ENCODE measurements at places on chromosomes 13 and 19. TPM values are rescaled to one million over a fixed set of nuclear protein-coding genes. Genes with fewer than 3 reads are reported as not detected.

DNA sequence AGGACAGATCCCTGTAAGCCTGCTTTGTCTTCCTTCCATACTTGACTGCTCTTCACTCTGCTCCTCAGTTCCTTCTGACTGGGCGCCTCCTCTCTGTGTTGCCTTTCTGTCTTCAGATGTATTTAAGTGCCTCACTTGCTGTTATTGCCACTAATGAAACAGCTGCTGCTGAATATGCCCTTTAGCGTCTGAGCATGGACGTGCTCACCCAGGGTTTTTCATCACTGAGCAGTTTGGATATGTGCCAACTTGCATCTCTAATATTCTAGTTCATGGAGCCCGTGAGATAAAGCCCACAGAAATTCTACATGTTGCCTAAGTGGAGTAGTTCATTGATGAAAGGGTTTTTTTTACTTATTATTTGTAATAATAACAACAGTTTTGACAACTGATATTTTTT lies 198.2 kb downstream of the MYO16 start:
- no peak for DNase-seq

DNA sequence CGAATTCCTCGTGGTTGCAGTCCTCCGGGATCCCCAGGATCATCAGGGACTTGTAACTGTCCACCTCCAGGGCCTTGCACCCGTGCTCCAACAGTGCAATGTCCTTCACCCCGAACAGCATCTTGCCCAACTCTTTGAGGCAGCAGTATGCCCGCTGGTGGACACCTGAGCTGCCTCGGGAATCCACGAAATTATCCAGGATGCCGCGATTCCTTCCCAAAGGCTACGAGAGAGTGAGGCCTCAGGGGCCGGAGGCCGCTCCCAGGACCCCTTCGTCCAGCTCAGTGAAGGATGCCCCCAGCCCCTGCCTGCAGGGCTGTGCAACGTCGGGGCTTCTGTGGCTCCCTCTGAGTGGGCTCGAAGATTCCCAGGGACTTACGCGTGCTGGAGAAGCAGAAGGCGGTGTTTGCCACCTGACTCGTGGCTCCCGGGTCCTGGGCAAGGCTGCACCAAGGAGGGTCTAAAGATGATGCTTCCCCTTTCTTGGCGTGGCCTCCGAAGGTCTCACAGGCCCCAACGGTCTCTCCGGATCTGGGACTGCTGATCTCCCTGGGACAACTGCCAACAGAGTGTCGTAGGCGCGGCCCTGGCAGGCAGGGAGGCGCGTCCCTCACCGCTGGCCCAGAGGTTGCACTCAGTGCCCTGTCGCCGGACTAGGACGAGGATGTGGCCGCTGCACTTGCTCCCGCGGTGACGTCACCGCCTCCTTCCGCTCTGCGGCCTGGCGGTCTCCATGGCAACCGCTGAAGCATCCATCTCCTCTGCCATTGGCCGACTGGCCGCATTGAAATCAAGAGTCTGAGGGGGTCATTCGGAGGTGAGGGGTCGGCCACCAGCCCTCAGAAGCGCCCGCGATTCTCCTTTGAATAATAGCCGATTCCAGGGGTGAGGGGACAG lies at the start of gene PNMA8C:
PNMA8C (minus strand) TSS at position 698 of the 897 bp plus-strand sequence; CDS start at position 121, 577 bp downstream.
- DNase-seq = peak; percentile 95

DNA sequence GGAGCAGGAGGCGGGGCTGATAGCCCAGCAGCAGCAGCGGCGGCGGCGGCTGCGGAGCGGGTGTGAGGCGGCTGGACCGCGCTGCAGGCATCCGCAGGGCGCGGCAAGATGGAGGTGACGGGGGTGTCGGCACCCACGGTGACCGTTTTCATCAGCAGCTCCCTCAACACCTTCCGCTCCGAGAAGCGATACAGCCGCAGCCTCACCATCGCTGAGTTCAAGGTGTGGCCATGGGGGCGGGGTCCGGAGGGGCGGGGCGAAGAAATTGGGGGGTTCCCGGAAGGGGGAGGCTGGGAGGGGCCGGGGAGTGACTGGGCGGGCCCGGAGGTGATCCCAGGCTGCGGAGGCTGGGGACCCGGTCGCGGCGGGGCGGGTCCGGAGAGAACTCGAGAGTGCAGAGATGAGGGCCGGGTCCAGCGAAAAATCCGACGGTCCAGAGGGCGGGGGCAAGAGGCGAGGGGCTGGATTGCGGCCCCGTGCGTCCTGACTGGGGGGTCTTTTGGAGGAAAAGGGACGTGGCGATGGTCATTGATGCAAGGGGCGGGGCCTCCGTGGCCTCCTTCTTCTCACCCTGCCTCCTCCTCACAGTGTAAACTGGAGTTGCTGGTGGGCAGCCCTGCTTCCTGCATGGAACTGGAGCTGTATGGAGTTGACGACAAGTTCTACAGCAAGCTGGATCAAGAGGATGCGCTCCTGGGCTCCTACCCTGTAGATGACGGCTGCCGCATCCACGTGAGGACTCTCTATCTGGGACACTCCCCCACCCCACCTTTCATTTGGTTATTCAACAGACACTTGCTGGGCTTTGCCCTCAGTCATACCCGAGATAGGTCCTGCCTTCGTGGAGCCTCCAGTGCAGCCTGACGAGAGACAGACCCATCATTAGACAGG lies at the start of gene TBCB:
TBCB (plus strand) TSS at position 16 of the 891 bp plus-strand sequence; CDS start at position 109, 93 bp downstream.
- peak; percentile 90 for DNase-seq

CD70 gene
- not detected for total RNA-seq

SERP2 gene
- 3.4 TPM for total RNA-seq

GRCh38 chr19:46471116-46471733 lies at the start of gene PNMA8A:
PNMA8A (minus strand) TSS chr19:46471563; CDS start chr19:46471035, 528 bp downstream.
- peak; percentile 92 for DNase-seq

ZNF253 gene
- total RNA-seq = 12.6 TPM

DNA sequence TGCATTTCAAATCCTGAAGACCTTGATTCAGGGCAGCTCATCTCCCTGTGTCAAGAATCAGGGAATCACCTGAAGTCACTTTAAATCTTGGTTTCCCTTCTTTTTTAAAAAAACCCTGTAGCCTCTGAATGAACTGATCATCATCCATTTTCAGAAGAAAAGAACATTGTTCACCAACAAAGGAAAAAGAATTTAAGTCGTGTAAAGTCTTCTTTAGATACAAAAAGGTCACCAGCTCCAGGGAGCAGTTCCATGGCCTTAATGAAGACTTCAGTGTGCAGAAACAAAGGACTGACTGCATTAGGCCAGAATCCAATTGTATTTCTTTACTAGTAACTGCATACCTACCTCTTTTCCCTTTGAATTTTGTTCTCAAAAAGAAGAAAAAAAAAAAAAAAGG lies 245.0 kb downstream of the ABCC4 start:
- DNase-seq = no peak

DNA sequence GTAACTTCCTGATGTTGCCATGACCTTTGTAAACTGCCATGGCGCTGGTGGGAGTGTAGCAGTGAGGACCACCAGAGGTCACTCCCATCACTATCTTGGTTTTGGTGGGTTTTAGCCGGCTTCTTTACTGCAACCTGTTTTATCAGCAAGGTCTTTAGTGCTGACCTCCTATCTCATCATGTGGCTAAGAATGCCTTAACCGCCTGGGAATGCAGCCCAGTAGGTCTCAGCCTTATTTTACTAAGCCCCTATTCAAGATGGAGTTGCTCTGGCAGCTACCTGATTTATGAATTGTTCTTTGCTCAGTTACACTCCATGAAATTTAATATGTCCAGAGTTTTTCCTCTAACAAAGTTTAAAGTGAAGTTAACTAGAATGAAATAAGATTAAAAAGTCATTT lies 4.6 kb upstream of the EPS15L1 start:
- DNase-seq = no peak

DNA sequence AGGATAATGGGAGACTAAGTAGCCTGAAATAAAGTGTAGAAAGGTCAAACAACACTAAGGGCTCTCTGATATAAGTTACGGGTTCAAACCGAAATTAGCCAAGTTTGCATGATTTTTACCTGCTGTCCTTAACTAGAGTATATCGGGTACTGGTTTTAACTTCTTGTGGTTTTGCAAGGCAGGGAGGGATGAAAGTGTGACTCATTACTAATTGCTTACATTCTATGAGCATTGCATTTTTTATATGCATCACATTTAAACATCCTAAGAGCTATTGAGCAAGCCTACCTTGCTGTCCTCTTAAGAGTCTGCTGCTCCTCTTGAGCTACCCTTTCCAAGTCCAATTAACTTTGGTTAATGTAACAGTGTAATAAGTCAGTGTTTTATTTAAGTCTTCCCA lies 415.4 kb downstream of the SLITRK5 start:
- DNase-seq = no peak

DNA sequence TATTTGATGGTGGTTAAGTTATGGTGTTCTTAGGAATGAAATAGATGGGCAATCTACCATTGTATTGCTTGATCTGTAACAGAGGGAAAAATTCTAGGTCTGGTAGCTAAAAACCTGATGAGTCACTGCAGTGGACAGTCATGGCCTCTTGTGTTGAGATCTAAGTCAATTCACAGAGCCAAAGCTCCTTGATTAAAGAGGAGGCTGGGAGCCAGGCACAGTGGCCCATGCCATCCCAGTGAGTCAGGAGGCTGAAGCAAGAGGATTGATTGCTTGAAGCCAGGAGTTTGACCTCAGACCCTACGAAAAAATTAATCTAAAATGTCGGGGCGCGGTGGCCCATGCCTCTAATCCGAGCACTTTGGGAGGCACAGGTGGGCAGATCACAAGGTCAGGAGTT lies 67.1 kb upstream of the KPNA3 start:
- DNase-seq = no peak

DNA sequence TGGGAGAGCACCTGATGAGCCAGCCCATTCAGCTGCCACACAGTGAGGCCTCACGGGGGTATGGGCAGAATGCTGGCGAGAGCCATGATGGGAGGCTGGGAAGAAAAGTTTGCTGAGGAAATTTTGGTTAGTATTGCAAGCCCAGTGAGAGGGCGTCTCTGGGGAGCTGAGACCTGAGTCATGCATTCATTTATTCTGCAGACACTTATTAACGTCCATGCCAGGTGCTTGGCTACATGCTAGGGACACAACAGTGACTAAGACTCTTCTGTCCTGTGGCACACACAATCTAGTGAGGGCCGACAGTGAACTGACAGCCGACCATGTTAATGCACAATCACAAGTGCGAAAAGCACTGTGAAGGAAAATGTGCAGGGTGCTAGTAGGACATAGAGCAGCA lies 27.2 kb downstream of the WDR62 start:
- no peak for DNase-seq

DNA sequence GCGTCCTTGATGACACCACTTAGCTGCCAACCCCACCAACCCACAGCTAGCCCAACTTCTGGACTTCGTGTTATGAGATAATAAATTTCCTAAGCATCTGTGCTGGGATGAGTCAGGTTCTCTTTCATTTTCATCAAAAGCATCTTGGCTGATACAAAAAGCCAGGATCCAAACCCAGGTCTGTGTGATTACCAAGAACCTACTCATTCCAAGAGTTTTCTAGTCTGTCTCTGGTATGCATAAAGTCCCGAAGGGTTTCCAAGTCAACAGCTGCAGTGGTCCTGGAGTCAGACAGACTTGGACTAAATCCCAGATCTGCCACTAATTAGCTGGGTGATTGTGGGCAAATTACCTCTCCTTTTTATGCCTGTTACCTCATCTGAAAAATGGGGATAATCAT lies 55.5 kb upstream of the SERP2 start:
- no peak for DNase-seq

ZSCAN5A gene
- total RNA-seq = 13.8 TPM

ZNF737 gene
- total RNA-seq = 15.4 TPM

LRRC25 gene
- total RNA-seq = 7.7 TPM

DNA sequence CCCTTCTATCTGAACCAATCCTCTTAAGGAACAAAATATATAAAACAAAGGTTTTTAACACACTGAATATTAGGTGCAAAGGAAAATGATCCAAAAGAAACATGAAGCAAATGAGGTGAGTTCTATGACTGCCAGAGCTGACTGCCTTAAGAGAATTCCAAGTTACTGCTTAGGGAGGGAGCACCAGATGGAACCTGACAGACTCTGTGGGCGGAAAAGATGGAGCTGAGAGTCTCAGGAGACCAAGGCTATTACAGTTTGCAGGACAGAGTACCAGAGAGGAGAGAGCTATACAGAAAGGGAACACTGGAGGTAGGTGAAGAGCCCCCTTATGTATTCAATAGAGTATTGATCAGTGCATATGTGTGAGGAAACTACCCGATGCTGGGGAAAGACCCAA lies 87.2 kb downstream of the B3GLCT start:
- no peak for DNase-seq

DNA sequence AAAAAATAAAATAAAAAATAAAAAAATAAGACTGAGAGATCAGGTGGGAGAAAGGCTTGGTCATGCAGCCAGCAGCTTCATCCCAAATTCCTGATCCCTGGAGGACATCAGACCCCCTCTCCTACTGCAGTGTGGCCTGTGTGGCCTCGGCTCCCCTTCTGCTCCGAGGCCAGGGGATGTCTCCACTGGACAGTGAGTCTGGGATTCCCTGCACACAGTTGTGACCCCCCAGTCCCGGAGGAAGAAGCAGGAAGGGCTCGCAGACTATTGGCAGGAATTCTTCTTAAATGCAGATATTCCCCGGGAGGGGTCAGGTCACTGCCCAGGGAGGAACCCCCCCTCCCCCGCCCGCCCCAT lies 41.9 kb downstream of the ZNF627 start:
- DNase-seq = no peak

- DNase-seq = no peak
Measured at GRCh38 chr13:81609335-81609734, 1268.4 kb upstream of the SPRY2 start.

FCHO1 gene
- 6.9 TPM for total RNA-seq

GRCh38 chr19:17725422-17726078 lies 6.3 kb downstream of the MAP1S start:
- DNase-seq = no peak

CEACAM5 gene
- 0.30 TPM for total RNA-seq

DNA sequence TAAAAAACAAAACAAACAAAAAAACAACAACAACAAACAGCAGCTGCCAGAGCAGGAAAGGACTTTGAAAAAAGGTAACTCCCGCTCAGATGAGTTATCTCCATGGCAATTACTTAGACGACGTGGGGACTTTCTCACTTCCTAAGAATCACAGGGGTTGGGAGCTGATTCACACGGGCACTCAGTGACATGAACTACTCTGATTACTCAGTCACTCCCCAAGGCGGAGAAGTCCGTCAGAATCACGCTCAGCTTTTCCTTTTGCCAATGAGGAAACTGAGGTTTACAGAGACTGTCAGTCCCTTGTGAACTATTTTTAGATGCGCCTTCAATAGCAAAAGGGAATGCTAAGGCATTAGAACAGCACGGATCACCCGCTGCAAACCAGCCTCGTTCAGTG lies 32.3 kb upstream of the MATK start:
- no peak for DNase-seq

CPT1C gene
- total RNA-seq = 6.5 TPM

- DNase-seq = no peak
Measured at GRCh38 chr19:28019901-28020300, 1193.0 kb downstream of the UQCRFS1 start.

GRCh38 chr13:66014771-66015170 lies 1215.4 kb downstream of the PCDH9 start:
- DNase-seq = no peak

DNA sequence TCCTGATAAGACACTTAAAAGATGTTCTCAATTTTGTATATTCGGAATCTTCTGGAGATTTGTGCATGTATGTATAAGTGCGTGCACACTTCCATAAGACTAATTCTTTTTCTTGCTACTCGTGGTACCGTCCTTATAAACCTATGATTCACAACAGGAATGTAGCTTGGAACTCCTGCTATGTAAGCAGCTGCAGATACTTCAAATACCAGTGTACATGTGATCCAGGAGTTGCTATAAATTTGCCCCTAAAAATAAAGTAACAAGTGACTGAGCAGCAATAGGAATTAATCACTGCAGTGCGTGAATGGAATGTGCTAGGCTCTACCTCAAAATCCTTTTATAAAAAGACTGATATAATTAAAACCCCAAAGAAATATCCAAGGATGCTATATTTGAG lies 214.9 kb downstream of the KLF5 start:
- DNase-seq = no peak

GJA3 gene
- 0.42 TPM for total RNA-seq

Data from aorta (tissue), 5 donors.